ENCODE measurements at places on chromosomes 16 and 17.
A peak's percentile ranks its signal among the peaks of the same experiment; 100 is the strongest.

- DNase-seq = no peak
Measured at GRCh38 chr17:18324140-18325050, 9.3 kb downstream of the SMCR8 start.

- no peak for DNase-seq
Measured at GRCh38 chr17:79790805-79791734, 5.8 kb downstream of the CBX8 start.

DNA sequence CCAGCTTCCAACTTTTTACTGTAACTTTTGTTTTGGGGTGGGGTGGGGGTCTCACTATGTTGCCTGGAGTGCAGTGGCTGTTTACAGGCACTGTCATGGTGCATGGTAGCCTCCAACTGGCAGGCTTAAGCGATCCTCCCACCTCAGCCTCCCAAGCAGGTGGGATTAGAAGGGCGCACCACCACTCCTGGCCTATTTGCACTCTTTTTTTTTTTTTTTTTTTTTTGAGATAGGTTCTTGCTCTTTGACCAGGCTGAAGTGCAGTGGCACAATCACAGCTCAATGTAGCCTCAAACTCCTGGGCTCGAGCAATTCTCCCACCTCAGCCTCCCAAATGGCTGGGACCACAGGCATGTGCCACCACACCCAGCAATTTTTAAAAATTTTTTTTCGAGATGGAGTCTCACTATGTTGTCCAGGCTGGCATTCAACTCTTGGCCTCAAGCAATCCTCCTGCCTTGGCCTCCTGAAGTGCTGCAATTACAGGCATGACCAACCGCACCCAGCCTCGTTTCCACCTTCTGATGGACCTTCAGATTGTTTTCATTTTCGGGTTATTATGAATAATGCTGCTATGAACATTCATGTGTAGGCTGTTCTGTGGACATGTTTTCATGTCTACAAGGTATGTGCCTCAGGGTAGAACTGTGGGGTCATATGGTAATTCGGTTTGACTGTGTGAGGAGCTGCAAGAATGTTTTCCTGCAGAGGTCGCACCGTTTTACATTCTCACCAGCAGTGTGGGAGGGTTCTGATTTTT, 10.9 kb downstream of the TRAP1 start:
- no peak for DNase-seq

DNA sequence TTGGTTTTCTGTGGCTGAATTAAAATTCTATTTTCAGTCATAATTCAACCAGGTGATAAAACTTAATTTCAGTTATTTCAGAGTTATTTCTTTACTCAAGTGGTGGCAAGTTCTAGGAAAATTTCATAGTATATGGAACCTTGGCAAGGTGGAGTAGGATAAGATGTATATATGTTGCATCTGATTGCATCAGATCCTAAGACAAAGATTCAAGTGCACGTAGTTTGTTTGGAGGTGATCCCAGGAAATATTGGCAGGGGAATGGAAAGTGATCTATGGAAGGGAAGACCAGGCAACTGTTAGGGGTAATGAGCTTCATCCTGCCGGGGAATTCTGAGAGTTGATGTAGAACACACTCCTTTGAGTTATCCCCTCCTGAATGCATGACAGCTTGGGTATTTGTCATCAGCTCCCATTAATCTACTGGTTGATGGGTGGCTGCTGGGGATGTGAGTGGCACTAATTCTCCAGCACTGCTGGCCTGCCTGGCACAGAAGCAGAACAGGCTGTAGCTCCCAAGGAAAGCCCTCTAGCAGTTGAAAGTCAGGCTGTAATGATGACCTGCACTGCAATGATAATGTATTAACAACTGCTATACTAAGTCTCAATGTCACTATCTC, 52.2 kb upstream of the TOM1L1 start:
- DNase-seq = no peak

- peak; percentile 52 for DNase-seq
Measured at GRCh38 chr17:80036715-80037477, 454 bp downstream of the CCDC40 start.

DNA sequence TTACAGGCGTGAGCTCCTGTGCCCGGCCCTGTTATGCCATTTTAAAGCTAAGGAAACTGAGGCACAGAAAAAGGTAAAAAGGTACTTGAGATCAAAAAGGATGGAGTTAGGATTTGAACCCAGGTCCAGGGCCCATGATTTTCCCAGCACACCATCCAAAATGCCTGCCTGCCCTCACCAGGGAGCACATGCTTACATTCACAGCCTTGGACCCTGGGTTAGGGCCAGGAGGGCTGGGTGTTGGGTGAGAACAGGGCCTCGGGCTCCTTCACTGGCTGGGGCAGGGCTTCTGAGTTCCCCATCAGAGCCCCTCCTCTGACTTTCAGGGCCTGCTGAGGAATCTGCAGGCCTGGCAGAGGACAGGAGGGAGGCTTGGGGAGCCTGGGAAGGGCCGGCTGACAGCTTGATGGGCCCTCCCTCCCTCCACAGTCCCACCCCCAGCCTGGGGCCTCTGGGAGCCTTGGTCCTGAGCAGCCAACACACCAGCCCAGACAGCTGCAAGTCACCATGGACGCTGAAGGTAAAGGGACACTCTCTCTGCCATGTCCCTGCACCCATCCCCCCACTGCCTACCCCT, at the start of gene QPRT:
Gene QPRT (plus strand): TSS at position 490 of the 577 bp plus-strand sequence. CDS start 18 bp downstream, at position 508.
- DNase-seq = peak; percentile 70

DNA sequence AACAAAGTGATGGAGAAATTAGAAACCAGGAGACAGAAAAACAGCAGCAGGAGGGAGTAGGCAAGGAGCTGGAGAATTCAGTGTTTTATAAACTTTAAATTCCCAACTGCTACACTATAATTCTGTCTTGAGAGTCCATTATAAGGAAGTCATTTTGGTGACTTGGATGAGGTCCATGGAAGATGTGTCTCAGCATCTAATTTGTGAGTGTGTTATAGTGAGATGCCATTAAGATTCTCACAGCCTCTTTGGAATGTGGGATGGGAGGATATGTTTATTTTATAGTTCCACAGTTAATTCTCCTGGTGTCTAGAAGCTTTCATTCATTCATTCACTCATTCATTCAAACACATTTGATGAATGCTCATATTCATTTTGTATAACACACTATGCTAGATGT, 206.0 kb upstream of the MYOCD start:
- DNase-seq = no peak

- peak; percentile 97 for DNase-seq
Measured at GRCh38 chr17:76540381-76541300, 797 bp downstream of the PRCD start.

- no peak for DNase-seq
Measured at GRCh38 chr16:4494746-4495490, 18.7 kb downstream of the HMOX2 start.

- no peak for DNase-seq
Measured at GRCh38 chr16:85127379-85127723, 15.1 kb upstream of the CIBAR2 start.

GRCh38 chr16:9821331-9821730, 360.9 kb downstream of the GRIN2A start:
- no peak for DNase-seq

GRCh38 chr17:1644493-1645206, 882 bp downstream of the SCARF1 start:
- DNase-seq = no peak

DNA sequence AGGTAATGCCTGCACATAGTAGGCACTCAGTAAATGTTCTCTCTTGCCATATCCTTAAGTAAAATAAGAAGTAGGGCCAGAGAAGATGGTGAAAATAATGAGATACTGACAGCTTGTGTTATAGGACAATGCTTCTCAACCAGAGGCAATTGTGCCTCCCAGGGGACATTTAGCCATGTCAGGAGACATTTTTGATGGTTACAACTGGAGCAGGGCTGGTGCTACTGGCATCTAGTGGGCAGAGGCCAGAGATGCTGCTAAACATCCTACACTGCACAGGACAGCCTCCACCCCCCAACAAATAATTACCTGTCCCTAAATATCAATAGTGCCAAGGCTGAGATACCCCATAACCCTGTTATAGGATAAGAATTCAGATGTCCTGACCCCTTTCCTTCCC, 1.7 kb downstream of the RAD51D start:
- no peak for DNase-seq

DNA sequence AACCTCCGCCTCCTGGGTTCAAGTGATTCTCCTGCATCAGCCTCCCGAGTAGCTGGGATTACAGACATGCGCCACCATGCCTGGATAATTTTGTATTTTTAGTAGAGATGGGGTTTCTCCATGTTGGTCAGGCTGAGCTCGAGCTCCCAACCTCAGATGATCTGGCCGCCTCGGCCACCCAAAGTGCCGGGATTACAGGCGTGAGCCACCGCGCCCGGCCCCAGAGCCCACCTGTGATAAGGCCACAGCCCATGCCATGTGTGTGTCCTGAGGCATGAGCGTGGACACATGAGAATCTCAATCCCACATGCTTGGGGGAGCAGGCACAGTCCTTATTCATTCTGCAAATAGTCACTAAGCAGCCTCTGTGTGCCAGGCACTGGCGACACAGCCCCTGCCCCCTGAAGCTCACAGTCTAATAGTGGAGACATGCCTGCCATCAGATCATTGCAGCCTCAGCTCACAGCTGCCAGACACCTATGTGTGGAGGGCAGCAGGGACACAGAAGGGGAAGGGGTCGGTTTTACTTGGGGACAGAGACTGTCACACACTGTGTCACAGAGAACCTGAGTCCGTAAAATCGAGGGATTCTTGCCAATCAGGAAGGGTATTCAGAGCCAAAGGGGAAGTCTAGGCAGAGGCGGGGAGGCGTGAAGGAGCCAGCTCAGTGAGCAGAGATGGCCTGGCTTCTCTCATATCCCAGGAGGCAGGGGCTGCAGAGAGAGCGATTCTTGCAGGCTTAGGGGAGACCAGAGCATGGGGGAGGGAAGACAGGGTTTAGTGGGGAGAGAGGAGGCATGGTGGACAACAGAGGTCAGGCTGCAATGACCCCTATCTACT, 9.4 kb upstream of the ABCC3 start:
- no peak for DNase-seq

DNA sequence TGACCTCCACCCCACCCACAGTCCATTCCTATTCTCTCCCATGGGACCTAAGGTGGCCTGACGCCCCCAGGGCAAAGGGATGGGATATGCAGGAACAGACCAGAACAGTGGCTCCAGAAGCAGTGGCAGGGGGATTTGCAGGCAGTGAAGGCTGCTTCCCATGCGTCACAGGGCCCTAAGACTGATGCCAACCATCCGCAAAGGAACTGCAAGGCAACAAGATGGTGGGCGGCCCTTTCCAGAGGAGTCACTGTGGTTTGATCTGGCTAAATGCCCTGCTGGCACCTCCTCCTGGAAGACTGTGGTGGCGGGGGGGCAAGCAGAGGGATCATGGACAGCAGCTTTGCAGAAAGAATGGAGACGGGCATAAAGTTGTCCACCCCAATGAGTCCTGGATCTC, 4.4 kb upstream of the SLC39A11 start:
- no peak for DNase-seq

GRCh38 chr17:64384253-64385186, 6.1 kb downstream of the PECAM1 start:
- DNase-seq = no peak

- DNase-seq = no peak
Measured at GRCh38 chr17:59383893-59384292, 52.4 kb downstream of the YPEL2 start.

- no peak for DNase-seq
Measured at GRCh38 chr17:28744972-28745785, 1.4 kb downstream of the TRAF4 start.

- DNase-seq = no peak
Measured at GRCh38 chr17:79185671-79186070, 111.0 kb downstream of the ENGASE start.

DNA sequence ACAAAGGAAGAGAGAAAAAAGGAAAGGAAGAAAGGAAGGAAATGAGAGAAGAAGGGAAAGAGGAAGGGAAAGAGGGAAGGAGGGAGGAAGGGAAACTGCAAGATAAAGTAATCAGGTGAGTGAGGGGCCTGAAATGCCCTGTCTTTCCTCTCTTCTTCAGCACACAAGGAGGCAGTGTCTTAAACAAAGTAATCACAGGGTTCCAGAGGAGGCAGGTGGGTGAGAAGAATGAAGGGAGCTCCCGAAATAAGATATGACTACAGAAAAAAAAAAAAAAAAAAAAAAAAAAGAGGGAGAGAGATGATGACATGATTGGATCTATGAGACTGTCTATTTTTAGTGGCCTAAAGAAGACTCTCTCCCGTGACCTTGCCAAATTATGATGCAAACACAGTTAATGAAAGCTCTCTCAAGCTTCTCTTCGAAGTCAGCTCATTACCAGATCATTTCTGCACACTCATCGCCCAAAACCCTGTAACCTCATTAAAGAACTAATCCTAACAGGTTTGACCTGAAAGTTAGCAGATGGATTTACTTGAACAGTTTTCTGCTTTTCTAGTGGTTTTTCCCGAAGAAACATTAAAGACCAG, 53.6 kb downstream of the CDH11 start:
- DNase-seq = no peak

GRCh38 chr17:27268394-27269085, 25.4 kb upstream of the WSB1 start:
- DNase-seq = no peak

DNA sequence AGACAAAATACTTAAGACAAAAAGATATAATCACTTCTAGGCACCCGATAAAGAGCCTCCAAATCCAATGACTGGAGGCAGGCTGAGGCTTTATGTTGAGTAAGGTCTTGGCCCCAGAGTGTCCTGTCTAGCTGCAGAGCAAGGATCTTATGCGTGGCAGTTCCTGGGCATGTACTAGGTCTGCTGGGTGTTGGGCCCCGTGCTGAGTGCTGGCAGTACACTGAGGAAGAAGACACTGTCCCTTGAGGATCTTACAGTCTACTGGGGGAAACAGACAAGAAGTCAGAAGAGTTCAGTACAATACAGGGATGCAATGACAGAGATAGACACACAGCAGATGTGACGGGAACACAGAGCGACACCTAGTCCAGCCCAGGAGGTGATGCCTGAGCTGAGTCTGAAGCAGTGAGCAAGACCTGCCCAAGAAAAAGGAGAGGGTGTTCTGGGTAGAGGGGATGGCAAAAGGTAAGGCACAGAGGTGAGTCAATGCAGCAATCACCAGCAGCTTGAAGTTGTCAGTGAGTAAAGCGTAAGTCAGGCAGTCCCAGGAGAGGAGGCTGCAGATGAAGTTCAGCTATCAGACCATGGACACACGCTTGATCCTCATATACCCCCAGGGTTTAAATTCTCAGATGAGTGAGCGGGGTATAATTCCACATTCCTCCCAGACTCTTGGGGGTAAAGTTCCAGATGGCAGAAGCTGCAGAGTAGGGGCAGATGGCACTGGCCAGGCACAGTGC, 18.1 kb downstream of the MAP3K14 start:
- no peak for DNase-seq

DNA sequence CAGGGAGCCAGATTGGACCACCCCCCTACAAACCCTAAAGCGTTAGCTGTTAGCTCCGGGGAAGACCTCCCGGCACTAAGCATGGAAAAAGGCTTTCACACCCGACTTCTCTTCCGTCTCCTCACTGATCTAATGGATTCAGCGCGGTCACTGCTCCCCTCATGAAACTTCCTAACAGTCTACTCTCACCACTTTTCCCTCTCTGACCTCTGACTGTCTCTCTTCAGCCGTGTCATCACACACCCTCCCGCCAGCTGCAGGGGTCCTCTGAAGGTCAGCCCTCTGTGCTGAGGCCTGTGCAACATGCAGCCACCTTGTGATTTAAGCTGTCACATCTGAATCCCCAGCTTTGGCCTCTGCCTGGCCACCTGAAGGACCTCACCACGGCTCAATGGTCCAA, 15.7 kb downstream of the LYRM1 start:
- DNase-seq = no peak

Measured in HEK293T (cell line).